Epithelial cell of alveolus of lung (primary cell): ENCODE measurements at places on chromosomes 4 and X. TPM values are rescaled to one million over a fixed set of nuclear protein-coding genes. Genes with fewer than 3 reads are reported as not detected.

Gene MAGEB10
- not detected in 2 replicates for total RNA-seq

Gene AKAP14
- not detected in 2 replicates for total RNA-seq

Gene CTAG1A
- total RNA-seq: not detected in 2 replicates

Gene TCEAL6
- not detected in 2 replicates for total RNA-seq

Gene GPC4
- total RNA-seq: 2.3 and 3.9 TPM in 2 replicates

Gene ERCC6L
- 1.4 and 4.7 TPM in 2 replicates for total RNA-seq

Gene POU3F4
- total RNA-seq: not detected in 2 replicates

Gene CT47A7
- not detected in 2 replicates for total RNA-seq

Gene NSG1
- total RNA-seq: 0.80 and 5.3 TPM in 2 replicates

Gene FAM241A
- 1.5 and 2.3 TPM in 2 replicates for total RNA-seq

Gene APOO
- 7.9 and 15.5 TPM in 2 replicates for total RNA-seq

Gene SRPX2
- total RNA-seq: 17.9 and 79.9 TPM in 2 replicates

Gene PCDH19
- under 0.01 TPM in 2 replicates for total RNA-seq

Gene RRH
- total RNA-seq: 0.13 and 0.24 TPM in 2 replicates

Gene UGT2B10
- total RNA-seq: not detected in 2 replicates

Gene TMSB15B
- total RNA-seq: 13.8 and 25.2 TPM in 2 replicates

Gene HHIP
- total RNA-seq: 0.24 and 4.5 TPM in 2 replicates

Gene TTC29
- 0.08 and 0.26 TPM in 2 replicates for total RNA-seq

Gene OPN1MW
- not detected in 2 replicates for total RNA-seq

Gene SULT1B1
- total RNA-seq: 0.52 and 1.0 TPM in 2 replicates

Gene CYLC1
- not detected in 2 replicates for total RNA-seq

Gene ACE2
- not detected in 2 replicates for total RNA-seq

Gene BRS3
- total RNA-seq: not detected in 2 replicates

Gene FDCSP
- 7.7 and 11.6 TPM in 2 replicates for total RNA-seq

Gene EREG
- 21.5 and 126 TPM in 2 replicates for total RNA-seq

Gene LDB2
- total RNA-seq: 10.2 and 12.5 TPM in 2 replicates

Gene SULT1E1
- 13.6 and 23.7 TPM in 2 replicates for total RNA-seq

Gene LPAR4
- total RNA-seq: under 0.01 TPM in 1 of 2 replicates, not detected in the other
